ENCODE measurements at places on chromosomes 2 and 18.

DNA sequence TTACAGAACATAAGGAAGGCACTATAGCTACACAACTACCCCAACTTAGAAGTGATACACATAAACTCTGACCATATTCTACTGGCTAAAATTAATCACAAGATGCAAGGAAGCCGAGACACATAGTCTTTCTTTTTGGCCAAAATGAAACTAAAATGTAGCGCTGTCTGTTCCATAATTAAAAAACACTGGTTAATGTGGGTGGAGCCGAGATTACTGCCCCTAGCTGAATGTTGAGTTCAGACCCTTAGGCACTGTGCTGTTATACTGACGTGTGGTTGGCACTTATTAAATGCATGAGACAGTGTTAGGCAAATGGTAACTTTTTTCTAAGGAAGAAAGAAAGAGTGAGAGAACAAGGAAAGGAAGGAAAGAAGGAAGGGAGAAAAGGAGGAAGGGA, 254.6 kb upstream of the RND3 start:
- no peak for ATAC-seq

GRCh38 chr18:46302528-46303485, 198.6 kb downstream of the HAUS1 start:
- no peak for ATAC-seq

DNA sequence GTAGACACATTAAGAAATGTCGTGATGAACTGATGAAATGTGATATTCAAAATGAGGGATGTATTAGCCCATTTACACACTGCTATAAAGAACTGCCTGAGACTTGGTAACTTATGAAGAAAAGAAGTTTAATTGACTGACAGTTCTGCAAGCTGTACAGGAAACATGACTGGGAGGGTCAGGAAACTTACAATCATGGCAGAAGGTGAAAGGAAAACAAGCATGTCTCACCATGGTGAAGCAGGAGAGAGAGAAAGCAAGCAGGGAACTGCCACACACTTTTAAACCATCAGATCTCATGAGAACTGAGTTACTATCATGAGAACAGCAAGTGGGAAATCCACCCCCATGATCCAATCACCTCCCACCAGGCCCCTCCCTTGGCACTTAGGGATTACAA, 1010.8 kb upstream of the CELF4 start:
- no peak for ATAC-seq

DNA sequence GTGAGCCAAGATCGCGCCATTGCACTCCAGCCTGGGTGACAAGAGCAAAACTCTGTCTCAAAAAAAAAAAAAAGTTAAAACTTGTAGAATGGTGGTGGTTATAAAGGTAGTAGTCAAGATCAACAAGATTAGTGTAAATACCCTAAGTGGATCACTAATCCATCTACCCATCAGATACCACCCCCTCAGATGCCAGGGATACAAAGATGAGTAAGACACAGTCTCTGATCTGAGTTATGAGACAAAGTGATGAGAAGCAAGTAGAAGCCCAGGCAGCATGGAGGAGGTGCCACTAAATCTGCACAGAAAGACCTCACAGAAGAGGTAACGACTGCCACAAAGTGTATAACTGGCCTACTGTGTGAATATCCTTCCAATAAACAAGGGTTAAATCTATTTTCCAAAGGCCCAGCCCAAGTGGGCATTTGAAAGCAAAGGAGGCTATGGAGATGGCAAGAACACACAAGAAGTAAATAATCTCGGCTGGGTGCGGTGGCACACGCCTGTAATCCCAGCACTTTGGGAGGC, 20.2 kb downstream of the NFE2L2 start:
- no peak for ATAC-seq

GRCh38 chr2:203973000-203973399, 36.4 kb downstream of the ICOS start:
- ATAC-seq = no peak

DNA sequence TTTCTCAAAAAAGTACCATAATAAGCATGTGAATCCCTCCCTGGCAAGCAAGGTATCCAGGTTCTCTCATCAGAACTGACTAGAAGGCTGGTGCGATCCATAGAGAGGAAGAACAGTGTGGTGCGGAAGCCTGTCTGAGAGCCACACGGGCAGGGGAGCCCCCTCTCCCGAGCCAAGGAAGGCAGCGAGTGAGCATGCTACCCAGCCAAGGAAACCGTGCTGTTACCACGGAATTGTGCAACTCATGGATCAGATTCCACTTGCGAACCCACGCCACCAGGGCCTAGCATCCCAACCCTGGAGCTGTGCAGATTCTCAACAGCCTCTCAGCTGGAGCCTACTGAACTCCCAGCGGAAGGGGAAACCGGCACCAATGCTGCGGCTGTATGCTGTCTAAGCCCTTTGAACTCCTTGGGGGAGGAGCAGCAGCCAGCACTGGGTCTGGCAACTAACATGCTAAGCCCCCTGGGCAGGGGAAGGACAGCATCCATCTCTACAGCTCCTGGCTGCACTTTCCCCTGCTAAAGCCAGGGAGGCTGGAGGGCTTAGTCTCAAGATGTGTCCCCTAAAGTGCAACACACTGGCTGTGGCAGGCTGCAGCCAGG, 823.1 kb downstream of the EPHA4 start:
- ATAC-seq = no peak

DNA sequence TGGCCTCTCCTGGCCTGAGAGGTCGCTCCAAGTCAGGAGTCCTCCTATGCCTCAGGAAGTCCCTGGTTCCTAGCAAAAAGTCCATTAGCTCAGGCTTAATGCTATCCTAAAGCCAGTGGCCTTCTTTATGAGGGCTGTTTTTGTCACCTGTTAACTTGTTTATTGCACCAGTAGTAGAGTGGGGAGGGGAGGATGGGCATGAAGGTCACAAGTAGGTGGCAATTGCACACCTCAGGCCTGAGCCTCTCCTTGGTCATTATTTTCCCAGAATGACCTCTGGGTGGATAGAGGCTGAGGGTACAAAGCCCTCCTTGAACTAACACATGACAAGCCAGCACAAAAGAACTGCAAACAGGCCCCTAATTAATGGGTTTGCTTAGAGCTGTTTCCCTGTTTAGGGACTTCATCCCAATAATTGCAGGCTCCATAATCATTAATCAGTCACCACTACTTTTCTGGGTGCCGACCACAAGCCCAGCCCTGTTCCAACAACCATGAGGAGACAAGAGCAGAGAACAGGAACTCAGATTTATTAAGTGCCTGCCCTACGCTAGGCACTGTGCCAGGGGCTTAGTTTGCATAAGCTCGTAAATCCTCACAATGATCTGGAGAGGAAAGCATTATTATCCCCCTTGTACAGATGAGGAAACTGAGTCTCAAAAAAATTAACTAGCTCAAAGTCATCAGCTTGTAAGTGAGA, 123.0 kb upstream of the PKDCC start:
- ATAC-seq = no peak

GRCh38 chr18:45355944-45356520, 259.2 kb upstream of the SLC14A2 start:
- no peak for ATAC-seq

DNA sequence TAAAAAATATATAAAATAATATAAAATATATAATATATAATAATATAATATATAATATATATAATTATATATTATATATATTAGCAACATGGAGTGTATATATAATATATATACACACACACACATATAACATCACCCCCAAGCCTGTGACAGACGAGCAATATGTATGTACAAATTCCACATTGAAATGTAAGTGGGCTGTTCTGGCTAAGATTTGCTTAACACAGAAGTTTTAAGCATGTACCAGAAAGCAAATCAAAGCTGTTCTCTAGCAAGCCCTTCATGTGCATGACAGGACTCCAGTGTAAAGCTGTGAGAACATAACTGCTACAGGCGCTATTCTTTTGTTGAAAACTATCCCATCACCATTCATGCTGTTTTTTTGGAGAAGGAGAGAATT, 261.7 kb upstream of the TNP1 start:
- ATAC-seq = no peak

DNA sequence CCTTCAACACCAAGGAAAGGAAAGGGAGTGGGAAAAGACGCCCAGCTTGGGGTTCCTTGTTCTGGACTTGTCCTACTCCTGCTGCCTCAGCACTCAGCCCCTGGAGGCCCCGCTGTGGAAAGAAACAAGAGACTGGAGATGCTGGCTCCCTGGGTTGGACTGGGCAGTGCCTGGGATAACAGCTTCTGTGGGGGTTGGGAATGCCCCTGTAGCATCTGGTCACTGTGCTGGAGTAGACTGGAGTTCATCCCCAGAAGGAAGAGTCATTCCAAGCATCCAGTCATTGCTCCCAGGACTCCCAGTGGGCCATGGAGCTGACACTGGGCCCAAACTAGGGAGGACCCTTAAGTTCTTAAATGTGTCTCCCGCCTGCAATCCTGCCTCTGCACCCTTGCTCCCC, 129.3 kb upstream of the HAAO start:
- ATAC-seq = no peak

DNA sequence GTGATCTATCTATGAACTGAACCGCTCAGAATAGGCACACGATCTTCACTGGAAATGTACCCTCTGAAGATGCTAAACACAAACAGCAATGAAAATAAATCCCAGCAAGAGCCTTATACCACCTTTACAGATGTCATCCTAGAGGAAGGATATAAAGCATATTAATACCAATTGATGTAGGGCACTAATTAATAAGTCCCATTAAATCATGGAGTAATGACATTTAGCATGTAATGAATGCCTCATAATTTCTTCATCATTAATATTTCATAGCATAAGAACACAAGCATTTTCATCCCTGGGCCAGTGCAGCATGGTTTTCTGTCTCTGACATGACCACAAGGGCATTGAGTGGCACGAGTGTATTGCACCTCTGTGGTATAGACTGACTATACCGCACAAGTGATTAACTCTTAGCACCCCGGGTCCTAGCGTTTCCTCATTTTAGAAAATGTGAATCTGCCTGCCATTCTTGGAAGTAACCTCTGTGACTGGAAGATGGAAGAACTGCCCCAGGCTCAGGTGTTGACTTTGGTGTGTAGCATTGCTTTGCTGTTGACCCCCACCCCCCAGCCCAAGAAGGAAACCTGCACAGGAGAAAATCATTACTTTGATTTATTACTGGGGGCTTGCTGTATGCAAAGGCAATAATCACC, 1.4 kb upstream of the TMEM178A start:
- ATAC-seq = no peak

GRCh38 chr2:173496746-173497145, 142.1 kb downstream of the CDCA7 start:
- no peak for ATAC-seq

- ATAC-seq = peak; percentile 2
Measured at GRCh38 chr2:20650393-20650876, 463 bp downstream of the HS1BP3 start.

- ATAC-seq = no peak
Measured at GRCh38 chr2:174773215-174773614, 8.9 kb upstream of the CHRNA1 start.

DNA sequence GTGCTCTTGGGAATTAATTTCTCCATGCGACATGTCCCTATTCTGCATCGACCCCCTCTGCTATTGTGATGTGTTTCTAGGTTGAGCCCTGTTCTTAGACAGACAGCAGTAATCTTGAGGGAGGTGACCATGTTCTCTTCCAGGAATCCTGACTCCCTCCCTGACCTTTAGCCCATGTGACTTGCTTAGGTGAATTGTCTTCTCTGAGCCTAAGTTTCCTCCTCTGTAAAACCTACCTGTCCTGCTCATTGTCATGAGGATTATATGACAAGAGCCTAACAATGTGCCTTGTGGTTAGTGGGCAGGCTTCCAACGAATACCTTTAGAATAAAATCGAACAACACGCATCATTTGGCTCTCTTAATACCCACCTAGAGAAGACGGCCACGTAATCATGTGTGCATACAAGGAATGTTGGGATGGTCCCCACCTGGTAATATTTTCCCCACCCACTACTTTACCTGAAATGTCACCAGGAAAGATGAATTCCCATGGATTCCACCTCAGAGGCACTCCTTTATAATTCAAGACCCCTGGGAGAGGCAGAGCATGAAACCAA, 59.8 kb downstream of the HAUS1 start:
- no peak for ATAC-seq

DNA sequence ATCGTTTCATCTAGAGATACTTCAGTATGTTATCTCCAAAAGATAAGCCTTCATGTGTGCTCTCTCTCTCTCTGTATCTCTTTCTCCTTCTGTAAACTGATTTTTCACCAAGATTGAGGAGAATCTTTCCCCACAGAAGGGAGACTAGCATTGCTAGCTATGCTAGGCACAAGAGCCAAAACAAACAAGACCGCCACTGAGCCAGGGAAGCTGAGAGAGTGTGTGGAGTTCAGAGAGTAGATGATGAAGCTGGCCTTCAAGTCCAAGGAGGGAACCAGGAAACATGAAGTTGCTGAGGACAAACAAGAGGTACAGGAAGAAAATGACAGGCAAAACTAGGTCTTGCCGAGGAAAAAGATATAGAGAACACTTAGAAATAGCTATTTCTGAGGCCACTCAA, 23.4 kb downstream of the DAPL1 start:
- ATAC-seq = no peak

- no peak for ATAC-seq
Measured at GRCh38 chr2:137123226-137123625, 357.9 kb downstream of the THSD7B start.

GRCh38 chr2:46309052-46309953, 12.1 kb downstream of the EPAS1 start:
- peak; percentile 25 for ATAC-seq

DNA sequence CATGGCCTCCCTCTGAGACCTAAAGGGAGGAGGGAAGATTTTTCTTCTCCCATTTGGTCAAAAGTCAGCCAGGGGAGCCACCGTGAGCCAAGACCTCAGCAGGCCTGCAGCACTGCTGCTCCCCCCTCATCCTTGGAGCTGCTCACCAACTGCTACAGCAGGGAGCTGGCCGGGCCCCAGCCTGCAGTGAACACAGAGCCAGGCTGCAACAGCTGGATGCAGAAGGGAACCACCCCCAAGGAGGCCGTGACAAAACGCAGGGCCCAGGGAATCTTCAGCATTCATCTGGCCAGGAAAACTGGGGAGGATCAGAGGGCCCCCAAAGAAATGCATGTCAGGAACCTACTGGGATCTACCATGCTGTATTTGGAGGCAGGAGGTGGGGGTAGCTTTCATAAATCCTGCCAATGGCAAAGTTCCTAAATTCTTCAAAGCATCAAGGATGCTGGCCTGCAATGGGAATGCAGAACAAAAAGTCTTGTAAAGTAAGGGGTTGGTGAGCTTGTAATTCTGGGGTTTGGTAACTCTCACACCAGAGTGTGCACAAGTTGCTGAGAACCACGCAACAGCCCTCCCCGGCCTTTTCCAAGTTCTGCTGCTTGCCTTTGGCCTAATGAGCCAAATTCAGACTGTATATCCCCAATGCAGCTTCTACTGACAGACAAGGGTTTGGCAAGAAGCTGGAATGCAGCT, 61.0 kb downstream of the CACNB4 start:
- peak; percentile 68 for ATAC-seq

GRCh38 chr2:60707750-60708371, 48.2 kb upstream of the PAPOLG start:
- ATAC-seq = no peak

GRCh38 chr2:8141780-8142179, 540.1 kb upstream of the ID2 start:
- no peak for ATAC-seq

- no peak for ATAC-seq
Measured at GRCh38 chr2:179207047-179207446, 57.6 kb downstream of the SESTD1 start.
